ENCODE measurements at places on chromosomes 5 and 9.
A peak's percentile ranks its signal among the peaks of the same experiment; 100 is the strongest.

DNA sequence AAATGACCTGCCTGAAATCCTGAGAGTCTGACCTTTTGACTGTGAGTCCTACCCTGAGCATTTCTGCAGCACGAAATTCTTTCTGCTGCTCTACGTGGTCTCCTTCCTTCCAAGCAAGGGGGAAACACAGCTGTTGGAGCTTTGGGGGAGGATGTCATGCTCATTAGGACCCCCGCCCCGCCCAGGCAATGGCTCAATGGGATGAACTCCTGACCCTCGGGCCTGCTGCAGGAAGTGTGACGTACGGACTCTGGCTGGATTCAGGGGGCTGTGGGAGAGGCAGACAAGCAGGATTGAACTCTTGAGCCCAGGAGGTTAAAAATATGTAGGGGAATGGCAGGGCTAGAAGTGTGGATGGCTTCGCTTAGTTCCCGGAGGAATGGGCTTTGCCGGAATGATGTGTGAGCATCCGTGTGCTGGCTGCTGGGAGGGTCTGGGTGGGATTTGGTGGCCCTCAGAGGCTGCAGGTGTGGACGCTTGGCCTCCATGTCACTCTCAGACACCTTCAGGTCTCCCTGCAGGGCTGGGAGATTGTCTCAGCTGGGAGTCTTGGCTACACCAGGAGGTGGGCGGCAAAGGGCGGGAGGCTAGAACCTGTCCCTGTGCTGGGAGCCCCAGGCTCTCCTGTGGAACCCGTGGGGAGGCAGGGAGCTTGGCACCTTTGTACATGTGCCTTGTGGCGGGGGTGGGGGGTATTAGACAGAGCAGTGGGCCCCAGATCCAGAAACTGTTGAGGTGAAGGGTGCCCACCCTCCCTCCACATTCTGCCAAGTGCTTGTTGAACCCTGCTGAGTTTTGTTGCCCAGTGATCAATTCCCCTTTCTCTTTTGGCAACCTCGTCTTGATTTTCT, 26.3 kb downstream of the STC2 start:
- DNase-seq, result no peak

DNA sequence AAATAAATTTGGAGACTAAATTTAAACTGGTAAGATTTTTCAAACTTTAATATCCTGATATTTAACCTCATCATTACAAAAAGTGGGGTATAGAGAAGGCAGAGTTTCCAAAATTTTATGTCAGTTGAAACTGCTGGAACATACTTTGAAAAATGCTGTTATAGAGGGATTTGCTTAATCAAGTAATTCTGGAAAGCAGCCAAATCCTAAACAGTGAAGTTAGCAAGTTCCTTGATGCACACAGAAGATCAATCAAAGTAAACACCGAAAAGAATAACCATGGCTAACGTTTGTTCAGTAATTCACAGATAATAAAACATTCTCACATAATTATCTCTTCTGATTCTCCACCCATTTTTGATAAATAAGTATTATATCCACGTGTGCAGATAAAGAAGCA, 8.1 kb upstream of the PRR16 start:
- DNase-seq, result no peak

DNA sequence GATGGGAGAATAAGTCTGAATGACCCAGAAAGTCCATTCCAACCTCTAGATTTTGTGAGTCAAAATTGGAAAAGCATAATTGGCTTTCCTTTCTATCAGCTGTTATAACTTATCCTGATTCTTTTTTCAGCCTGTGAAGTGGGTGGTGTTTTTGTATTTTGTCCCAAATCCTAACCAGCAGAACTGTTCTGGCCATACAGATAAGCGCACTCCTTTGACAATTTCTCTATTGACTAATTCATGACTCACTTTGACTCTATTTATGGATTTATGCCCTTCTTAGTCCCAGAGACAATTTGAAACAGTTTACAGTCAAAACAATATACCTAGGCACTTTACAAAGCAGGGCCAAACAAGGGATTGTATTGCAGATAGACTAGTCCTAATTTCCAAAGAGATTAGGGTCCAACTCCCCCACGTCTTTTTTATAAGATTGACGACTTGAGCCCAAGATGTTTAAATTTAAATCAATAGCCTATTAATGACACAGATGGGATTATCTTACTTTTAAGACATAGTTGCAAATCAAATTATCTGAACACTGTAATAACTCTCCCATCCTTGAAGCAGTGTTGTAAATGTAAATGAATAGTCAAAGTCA, 301.7 kb upstream of the SEMA6A start:
- no peak for DNase-seq

- no peak for DNase-seq
These were observed 69.9 kb downstream of the INSYN2B start for GRCh38 chr5:169910393-169910792.

- no peak for DNase-seq
These were observed 1007.1 kb upstream of the ACO1 start for GRCh38 chr9:31377358-31377757.

- DNase-seq, result no peak
These were observed 385.9 kb downstream of the MAN2A1 start for GRCh38 chr5:110075656-110076055.

- no peak for DNase-seq
These were observed 49.7 kb upstream of the GRAMD2B start for GRCh38 chr5:126373375-126374108.

DNA sequence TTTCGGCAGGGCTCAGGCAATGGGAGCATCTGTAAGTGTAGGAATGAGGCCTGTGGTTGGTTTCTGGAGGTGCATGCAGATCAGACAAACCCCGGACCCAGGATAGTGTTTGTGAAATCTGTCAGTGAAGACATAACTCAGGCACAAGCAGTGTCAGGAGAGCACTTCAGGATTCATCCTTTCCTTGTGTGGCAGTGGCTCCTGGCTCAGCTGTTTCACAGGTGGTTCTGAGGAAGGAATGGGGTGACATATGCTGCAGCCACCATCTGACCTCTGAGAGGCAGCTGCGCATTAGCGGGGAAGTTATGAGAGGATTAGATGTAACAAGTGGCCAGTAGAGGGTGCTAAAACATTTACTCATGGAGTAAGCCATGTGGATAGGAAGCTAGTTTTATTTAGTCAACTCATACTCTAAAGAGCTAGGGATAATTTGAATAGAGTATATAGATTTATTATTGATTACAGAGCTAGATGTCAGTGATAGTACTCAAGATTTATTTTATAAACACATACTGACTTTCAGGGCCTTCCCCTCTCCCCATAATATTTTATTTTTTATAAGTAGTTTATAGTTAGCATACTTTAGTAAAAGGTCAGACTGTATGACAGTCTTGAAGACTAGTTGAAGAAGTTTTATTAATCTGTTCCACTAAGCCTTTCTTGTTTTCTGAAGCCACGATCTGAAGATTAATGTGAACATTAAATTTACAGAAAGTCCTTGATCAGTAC, 28.4 kb downstream of the NNT start:
- DNase-seq, result no peak

DNA sequence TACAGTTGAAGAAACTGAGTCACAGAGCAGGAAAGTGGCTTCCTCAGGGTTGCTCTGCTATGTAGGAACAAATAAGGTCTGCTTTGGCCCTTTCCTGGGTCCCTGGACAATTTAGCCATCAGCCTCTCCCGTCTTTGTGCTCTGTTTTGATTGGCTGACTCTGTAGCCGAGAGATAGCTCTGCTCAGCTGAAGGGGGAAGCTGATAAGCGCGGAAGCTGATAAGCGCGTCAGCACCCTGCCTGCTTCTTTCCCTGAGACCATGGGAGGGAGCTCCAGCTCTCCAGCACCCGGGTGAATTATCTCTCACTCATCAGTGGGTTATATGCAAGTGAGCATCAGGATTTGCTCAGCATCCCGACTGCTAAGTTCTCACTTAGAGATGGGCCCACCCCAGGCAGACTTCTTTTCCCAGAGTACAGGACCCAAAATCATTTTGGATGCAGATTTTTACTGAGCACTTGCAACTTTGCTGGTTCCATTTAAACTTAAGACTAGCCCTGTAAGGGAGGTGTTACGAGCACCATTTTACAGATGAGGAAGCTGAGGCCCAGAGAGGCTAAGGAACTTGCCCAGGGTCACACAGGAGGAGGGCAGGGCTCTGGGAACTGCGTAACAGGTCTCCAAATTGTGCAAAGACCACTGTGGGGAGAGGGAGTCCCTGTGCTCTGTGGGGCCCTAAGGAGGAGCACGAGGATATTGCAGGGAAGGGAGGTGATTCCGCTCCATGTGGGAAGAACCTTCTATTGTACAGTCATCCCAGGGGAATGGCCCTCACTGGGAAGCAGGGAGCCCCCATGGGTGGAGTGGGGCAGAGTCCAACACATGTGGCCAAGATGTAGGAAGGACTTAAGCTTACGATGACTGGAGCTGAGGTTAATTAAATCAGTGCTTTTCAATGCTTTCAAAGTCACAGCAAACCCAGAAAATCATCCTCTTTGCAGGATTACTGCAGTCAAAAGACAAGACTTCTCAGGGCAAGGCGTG, 83.7 kb upstream of the ORM1 start:
- DNase-seq, result no peak

- DNase-seq, result no peak
These were observed 12.5 kb upstream of the NOTCH1 start for GRCh38 chr9:136558373-136558772.

- no peak for DNase-seq
These were observed 57.4 kb downstream of the NRG2 start for GRCh38 chr5:139985733-139986132.

- DNase-seq, result no peak
These were observed 145.4 kb upstream of the IER5L start for GRCh38 chr9:129323376-129323998.

GRCh38 chr9:72025906-72026305, 34.5 kb downstream of the C9orf57 start:
- DNase-seq, result no peak

DNA sequence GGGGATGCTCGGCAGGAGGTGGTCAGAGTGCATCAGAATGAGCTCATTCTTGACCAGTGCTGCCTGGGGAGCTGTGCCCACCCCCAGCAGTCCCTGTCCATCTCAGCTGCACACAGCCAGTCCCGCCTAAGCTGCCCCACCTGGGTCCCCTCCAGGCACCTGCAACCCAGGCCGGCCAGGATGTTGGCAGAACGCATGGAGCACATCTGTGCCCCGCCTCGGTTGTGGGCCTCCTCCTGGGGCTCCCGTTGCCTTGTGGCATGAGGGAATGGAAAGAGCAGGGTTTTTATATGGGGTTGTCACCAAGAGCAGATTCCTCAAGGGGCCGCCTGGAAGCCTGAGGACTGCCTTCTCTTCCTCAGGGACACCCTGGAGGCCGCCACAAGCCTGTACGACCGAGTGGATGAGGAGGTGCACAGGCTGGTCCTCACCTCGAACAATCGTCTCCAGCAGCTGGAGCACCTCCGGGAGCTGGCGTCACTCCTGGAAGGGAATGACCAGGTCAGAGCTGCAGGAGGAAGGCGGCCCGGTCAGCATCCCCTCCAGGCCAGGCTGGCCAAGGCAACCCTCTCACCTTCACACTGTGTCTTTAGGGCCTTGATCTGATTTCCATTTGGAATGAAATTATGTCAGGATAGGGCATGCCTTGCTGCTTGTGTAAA, 34.8 kb upstream of the LRRC14B start:
- DNase-seq, result no peak

- no peak for DNase-seq
These were observed 18.6 kb upstream of the TMEM174 start for GRCh38 chr5:73154208-73155006.

GRCh38 chr9:130745829-130746228, 52.2 kb downstream of the EXOSC2 start:
- DNase-seq, result no peak

- DNase-seq, result no peak
These were observed 214.1 kb downstream of the SMARCA2 start for GRCh38 chr9:2229109-2229721.

- DNase-seq, result no peak
These were observed 221.4 kb downstream of the NR3C1 start for GRCh38 chr5:143182106-143182505.

GRCh38 chr5:35483191-35483590, 134.5 kb upstream of the SPEF2 start:
- no peak for DNase-seq

DNA sequence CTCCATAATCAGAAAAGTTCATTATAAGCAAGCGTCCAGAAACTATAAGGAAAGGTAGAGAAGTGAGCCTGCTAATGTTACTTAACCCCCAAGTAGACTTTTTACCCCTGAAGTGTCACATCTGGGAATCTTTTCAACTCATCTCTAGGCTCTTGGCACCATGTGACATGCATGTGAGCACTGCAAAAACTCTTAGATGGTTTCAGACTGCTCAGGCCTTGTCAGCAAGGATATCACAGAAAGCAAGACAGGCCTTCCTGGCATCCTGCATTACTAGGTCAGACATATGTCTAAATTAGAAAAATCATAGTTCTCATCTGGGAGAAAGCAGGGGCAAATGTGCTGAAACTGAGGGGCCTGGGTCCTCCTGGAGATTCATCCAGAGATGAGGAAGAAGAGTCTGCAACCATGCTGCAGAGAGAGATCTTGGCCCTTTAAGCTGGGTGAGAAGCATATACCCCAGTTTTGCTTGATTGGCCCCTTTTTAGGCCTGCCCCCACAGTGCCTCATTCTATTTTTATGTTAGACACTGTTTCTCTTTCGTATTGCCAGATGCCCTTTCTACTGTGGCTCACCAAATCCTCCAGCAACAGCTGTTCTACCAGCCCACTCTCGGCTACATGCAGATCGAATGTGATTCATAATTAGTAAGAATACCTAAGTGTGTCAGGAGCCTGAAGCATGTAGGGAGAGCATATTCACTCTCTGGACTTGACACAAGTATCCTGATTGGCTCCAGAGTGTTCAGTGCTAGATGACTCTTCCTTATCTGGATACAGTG, 19.0 kb downstream of the TMEM8B start:
- no peak for DNase-seq

- DNase-seq, result no peak
These were observed 183.4 kb downstream of the GOLPH3 start for GRCh38 chr5:31990701-31991110.

DNA sequence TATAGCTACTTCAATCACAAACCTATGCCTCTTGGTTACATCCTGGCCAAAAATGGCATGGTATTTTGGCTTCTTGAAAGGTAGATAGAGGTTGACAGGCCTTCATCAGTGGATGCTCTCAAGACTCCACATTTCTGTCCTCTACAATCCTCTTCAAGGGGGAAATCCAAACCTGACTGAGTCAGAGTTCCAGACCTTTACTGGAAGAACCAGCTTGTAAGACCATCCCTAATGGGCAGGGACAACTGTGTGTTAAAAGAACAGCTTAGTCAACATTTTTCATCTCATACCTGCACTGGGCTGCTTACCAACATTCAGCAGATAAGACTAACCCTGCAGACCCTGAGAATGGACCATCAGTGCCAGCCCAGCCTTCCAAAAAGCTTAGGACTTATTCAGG, 155.7 kb downstream of the CDK5RAP2 start:
- DNase-seq, result no peak

- peak; percentile 76 for DNase-seq
These were observed 446 bp downstream of the FBXL17 start for GRCh38 chr5:108381350-108381953.

Data from activated T-helper 1 cell treated with Interleukin-2 at 50 U/mL for 16 hours (primary cell).